Activated CD4-positive, alpha-beta T cell treated with anti-CD3 and anti-CD28 coated beads for 4 hours (primary cell): ENCODE measurements at places on chromosomes 2 and 18.

DNA sequence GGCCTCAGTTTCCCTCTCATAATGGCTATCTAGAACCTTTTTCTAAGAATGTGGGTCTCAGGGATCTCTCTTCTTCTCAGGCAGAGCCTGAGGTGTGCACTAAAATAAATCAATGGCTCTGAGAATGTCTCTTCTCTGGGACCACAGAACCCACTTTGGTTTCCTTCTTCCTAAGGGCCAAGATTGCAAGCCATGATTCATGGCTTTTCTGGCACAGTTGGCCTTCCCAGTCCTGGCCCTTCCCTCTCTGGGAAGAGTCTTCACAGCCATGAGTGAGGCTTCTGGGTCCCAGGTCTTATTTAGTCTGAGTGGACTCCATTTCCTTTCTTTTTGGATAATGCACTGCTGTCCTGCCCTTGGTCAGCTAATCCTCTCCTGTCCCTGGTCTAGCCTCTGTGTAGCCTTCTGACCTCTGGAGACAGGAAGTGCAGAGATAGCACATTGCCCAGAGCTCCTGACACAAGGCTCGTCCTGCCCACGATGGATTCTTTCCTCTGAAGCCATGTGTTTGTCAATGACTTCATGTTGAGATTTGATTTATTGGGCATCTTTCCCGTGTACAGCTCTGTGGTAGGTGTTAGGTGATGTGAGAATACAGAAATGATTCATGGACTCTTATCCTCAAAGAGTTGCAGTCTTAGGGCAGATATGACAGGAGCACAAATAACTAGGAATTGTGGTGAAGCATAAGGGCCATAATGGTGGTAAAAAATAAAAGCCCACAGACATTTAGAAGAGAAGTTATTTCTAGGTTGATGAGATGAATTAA, 245.0 kb downstream of the CLIP4 start:
- no peak for DNase-seq

GRCh38 chr2:17827785-17828184, 11.5 kb downstream of the MSGN1 start:
- no peak for DNase-seq

DNA sequence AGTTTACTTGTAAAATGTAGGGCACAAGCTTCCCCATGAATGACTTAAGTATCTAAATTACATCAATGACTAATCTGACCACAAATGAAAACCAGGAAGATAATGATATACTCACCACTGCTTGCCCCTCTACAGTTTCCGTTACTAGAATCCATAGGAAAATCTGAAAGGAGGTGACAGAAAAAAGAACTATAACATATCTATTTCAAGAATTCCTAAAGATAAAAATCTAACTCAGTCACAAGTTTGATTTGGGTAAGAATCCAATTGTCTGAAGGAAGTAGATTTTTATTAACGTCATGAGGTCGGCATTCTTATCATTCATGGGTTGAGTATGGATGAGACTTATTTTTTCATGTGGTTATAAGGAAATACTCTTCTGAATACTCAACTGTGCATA, 7.8 kb downstream of the FRZB start:
- no peak for DNase-seq

- no peak for DNase-seq
Measured at GRCh38 chr18:5024741-5025140, 172.3 kb downstream of the AKAIN1 start.

GRCh38 chr2:203820969-203821368, 46.6 kb upstream of the CTLA4 start:
- no peak for DNase-seq

GRCh38 chr2:148720501-148721001, 76.0 kb downstream of the EPC2 start:
- DNase-seq, result no peak

- peak; percentile 18 for DNase-seq
Measured at GRCh38 chr2:102839668-102840388, 78.0 kb downstream of the TMEM182 start.

- DNase-seq, result no peak
Measured at GRCh38 chr2:143899987-143900386, 619.9 kb downstream of the ZEB2 start.

DNA sequence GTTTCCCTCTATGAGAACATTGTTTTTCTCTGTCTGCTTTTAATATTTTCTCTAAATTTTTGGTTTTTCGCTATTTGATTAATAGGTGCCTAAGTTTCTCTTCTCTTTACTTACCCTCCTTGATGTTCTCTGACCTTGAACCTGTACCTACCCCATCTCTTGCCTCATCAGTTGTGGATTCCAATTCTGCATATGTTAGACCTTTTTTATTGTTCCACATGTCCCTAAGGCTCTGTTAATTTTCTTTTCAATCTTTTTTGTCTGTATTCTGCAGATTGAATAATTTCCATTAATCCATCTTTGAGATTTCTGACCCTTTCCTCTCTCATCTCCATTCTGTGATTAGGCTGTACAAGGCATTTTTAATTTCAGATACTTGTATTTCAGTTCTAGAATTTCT, 23.1 kb downstream of the RELCH start:
- no peak for DNase-seq

DNA sequence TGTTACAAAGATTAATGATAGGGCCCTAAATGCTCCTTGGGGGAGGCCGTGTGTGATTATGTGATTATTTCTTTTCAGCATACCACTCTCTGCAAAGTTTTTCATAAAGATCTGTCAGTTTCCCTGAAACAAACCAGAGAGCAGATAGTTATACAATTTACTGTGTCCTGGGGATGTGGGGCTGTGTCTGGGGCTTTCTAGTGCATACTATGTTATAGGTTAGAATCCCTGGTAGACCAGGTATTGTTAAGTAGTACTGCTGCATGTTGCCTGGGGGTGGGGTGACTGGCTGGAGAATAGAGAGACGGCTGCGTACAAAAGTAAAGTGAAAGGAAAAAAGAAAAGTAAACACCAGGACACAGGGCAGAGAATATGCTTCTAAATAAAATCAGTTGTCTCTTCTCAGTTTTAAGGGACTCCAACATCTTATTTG, 3.3 kb upstream of the CCBE1 start:
- DNase-seq, result no peak

DNA sequence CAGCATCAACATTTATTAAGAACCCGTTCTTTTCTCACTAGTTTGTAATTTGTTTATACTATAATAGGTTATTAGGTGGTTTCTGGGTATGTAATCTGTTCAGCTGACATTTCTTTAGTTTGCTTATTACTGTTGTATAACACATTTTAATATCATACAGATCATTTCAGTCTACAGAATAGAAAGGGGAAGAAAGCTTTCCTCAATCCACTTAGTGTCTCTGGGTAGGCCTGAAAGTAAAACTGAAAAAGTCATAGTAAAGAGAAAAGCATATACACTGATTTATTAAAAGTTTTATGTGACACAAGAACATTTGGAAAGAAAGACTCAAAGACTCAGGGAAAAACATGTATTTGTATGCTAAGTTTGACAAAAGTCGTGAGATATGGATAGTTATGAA, 16.8 kb upstream of the KCNJ3 start:
- no peak for DNase-seq

GRCh38 chr2:8511868-8512612, 169.8 kb upstream of the ID2 start:
- DNase-seq, result no peak

DNA sequence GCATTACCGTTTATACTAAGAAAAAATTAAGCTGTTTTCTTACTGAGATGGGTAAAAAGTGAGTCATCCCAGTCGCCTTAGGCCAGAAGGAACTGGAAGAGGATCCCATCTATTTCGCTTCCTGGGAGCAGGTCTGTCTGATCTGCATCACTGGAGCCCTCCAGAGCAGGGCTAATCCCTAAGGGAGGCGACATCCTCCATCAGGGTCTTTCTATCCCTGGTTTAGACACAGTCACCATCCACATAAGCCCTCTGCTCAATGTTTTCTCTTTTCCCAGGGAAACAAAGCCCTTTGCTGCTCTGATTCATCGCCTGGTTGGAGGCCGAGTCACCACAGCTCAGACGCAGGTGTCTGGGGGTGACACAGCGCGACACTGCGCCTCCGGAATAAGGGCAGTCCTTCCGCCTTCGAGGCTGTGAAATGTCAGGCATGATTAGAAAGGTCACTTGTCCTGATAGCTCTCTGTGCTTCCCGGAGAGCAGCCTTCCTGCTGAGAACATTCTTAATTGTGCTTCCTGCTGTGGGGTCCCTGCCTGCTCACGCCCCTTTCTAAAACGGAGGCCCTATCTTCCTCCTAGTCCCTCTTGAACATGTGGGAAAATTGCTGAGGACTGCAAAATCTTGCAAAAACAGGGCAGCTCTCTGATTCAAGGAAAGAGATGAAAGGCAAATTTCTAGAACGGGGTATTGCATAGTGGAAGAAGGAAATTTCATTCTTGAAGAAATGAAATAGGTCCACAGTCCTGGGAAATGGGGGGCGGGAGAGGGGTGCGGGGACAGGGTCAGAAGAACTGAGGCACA, 56.3 kb downstream of the MARCHF4 start:
- no peak for DNase-seq

GRCh38 chr2:28901202-28901601, 6.7 kb downstream of the WDR43 start:
- no peak for DNase-seq

- no peak for DNase-seq
Measured at GRCh38 chr2:95069465-95069864, 44.0 kb downstream of the MAL start.

- DNase-seq, result no peak
Measured at GRCh38 chr2:37091873-37092272, 7.6 kb downstream of the GPATCH11 start.

DNA sequence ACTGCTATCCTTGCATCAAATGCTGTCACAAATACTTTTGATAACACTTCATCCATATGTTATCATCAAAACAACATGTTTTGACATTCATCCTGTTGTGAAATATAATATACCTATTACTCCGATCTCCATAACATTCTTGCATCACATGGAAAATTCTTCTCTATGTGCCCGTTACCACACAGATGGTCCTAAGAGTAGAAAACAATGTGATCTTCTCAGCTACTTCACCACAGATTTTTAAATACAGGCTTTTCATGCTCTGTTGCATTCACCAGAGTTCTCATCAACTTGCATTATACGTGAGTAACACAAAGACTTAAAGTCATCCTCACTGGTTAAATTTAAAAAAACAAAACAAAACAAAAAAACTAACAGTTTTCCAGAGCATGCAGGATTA, 1603.3 kb upstream of the ZEB2 start:
- DNase-seq, result no peak

DNA sequence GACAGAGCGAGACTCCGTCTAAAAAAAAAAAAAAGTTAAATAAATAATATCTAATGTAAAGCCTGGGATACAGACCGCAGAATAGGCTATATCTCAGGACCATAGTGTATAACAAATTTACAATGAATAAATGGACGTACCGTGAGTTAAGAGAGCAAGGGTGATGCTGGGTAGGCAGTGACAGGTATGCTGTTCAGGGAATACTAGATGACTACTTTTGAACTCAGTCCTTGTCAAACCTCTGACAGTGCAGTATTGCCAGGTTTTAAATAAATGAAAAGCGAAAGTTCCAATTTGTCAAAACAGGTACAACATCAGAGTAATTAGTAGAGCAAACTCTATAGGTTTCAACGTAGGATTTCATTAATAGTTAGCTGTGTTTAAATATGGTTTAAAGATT, 76.8 kb downstream of the CALCRL start:
- DNase-seq, result no peak

DNA sequence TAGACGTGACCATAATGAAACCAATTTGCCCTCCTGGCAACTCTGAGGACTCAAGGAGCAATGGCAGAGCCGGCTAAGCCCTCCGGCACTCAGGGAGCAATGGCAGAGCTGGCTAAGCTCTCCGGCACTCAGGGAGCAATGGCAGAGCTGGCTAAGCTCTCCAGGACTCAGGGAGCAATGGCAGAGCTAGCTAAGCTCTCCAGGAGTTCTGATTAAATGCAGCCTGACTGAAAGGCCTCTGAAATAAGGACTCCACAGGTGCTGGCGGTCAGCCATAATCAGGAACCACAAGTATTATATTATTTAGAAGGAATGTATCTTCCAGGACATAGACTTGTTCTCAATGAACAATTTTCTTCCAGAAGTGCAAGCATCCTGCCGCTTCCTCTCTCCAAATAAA, 65.2 kb downstream of the C2orf76 start:
- no peak for DNase-seq

DNA sequence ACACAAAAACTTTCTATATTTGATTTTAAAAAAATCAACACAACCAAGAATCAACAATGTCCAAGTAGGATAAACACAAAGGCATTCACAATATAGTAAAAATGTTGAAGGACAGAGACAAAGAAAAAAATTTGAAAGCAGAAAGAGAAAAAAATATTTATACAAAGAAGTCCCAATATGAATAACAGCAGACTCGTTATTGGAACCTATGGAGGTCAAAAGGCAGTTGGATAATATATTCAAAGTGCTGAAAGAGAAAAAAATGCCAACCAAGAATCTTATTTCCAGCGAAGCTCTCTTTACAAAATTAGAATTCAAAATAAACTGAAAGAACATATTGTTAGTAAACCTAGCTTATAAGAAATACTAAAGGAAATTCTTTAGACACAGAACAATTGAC, 859.5 kb downstream of the LRP1B start:
- no peak for DNase-seq

DNA sequence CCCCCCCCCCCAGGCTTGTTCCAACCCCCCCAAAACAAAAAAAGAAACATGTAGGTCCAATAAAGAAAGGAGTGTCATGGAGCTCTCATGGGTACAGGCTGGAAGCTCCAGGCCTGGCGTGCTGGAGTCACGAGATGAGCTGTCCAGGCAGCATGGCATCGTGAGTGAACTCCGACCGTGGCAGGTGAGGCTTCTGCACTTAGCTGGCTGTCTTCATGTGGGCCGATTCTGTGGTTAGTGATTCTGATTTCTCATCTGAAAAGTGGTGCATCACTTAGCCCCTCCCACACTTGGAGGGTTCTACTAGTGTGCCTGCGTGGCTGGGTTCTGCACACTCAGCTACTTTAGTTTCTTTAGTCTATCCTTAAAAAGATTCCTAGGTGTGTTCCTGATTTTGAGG, 126.4 kb upstream of the MGAT5 start:
- DNase-seq, result peak; percentile 66

GRCh38 chr2:167293943-167294775, 405.9 kb downstream of the XIRP2 start:
- DNase-seq, result no peak

- DNase-seq, result no peak
Measured at GRCh38 chr2:157893611-157894010, 17.5 kb upstream of the ACVR1 start.

DNA sequence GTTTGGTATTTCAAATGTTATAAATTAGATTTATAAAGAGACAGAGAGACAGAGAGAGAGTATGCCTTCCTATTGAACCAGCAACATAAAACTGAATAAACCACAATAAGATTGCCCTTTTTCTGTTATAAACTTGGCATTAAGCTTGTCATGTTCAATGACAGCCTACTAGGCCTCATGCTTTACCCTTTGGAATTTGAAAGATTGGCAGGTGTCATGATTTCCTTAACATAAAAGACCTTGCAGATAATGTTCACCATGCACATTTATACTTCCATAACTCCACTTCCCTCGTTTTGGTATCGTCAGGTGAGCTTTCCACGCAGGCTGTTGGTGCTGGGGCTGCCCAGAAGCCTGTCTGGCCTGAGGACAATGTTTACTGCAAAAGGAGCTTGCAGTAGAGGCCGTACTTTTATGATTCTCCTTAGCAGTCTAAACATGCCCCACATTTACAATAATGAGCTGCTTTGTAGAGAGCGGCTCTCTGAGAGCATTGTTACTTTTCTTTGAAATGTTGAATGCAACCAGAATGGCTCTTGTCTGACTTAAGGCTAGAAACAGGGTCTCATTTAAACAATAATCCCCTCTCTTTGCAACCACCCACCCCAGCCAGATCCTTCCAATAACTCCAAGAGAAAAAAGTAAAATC, 379.1 kb upstream of the ATP5MC3 start:
- DNase-seq, result no peak
